ENCODE measurements at places on chromosomes 3 and 15.

DNA sequence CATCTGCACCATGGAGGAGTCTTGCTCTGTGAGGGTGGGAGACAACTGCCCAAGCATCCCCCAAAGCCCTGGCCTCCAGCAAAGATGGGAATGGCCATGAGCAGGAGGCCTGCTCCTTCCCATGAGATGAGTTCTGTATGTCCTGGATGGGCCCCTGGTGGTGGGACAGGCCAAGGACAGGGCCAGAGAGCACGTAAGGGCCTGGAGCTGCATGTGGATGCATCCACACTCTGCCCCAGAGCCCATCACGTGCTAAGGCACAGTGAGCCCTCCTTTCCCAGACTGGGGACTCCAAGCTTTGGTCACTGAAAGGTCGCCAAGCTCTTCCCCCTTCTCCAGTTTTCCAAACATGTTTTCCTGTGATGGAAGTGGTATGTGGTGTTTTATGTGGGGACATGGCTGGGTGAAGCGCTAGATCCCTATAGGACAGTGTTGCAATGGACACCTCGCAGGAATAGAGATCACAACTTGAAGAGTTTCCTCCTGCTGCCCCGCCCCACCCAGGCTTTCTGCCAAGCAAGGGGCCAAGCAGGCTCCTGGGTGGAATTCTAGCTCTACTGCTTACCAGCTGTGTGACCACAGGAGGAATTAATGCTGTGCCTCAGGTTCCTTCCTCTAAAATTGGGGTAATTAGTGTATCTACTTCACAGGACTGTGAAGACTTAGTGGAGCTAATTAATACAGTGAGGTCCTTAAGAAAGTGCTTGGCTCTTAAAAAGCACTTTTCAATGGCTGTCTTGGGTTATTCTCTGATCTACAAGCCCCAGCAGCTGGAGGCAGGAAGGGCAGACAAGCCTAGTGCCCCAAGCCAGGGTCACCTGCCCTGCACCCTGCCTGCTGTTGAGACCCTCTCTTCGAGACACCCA lies 106.4 kb upstream of the RPL32 start:
- DNase-seq, result no peak

DNA sequence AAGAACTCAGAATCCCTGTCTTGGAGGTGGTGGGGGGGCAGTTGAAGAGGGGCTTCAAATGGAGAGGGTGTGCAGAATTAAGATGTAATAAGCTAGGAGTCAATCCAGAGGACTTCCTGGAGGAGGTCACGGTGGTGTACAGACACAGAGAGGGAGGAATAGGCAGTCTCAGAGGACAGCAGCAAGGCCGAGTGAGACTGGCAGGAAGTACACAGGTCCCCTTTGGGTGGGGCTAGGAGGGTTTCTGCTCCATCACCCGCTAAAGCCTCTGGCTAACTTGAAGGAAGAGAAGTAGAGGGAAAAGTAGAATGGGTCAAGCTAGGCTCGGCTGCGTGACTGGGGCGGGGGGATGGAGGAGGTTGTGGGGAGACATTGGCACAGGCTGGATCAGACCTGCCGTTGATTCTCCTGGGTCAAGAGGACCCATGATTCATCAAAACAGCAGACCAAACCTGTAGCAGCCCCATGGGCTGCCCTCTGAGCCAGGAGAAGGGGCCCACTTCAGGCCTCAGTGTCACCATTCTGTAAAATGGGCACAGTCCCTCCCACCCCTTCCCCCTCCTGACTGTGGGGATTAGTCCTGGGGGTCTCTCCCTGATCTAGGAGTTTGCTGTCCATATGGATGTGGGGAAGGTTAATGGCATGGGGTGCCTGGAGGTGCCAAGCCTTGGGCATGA lies 16.9 kb downstream of the CSPG4 start:
- DNase-seq, result no peak

- DNase-seq, result peak; percentile 20
These were observed 703 bp downstream of the PEAK1 start for GRCh38 chr15:77418966-77419835.

- no peak for DNase-seq
These were observed 2.2 kb downstream of the CHRNB4 start for GRCh38 chr15:78638658-78639314.

- DNase-seq, result no peak
These were observed 22.1 kb upstream of the CRBN start for GRCh38 chr3:3201611-3202010.

GRCh38 chr3:55766753-55767152 lies 279.6 kb upstream of the WNT5A start:
- no peak for DNase-seq

GRCh38 chr3:12817343-12817710 lies 20.8 kb downstream of the CAND2 start:
- DNase-seq, result no peak

GRCh38 chr3:155871746-155872158 lies 1.3 kb downstream of the GMPS start:
- DNase-seq, result no peak

GRCh38 chr3:124033360-124034015 lies 41.6 kb upstream of the ROPN1 start:
- DNase-seq, result no peak

DNA sequence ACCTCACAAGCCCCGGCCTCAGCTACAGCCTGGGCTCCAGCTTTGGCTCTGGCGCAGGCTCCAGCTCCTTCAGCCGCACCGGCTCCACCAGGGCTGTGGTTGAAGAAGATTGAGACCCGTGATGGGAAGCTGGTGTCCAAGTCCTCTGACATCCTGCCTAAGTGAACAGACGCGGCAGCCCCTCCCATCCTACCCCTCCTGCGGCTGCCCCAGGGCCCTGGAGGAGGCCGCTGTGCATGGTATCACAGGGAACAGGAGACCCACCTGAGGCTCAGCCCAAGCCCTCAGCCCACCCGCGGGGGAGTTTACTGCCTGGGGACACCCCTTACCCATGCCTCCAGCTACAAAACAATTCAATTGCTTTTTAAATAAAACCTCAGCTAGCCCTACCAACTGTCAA lies 6.0 kb upstream of the LARP6 start:
- DNase-seq, result no peak

- no peak for DNase-seq
These were observed 296.6 kb downstream of the ZNF621 start for GRCh38 chr3:40821315-40821714.

DNA sequence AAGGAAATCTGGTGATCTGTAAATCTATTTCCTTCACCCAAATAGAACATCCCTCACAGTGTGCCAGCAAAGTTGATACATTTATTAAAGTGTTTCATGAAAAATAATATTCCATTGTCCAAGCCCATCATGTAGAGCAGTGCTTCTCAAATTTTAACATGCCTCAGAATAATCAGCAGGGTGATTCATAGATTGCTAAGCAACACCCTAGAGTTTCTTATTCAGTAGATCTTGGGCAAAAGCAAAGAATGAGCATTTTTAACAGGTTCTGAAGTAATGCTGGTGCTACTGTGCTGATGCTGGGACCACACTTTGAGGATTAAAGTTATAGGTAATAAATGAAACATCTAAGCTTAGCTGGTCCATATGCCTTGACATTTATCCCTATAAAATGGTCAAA lies 210.5 kb downstream of the ZIC4 start:
- DNase-seq, result no peak

DNA sequence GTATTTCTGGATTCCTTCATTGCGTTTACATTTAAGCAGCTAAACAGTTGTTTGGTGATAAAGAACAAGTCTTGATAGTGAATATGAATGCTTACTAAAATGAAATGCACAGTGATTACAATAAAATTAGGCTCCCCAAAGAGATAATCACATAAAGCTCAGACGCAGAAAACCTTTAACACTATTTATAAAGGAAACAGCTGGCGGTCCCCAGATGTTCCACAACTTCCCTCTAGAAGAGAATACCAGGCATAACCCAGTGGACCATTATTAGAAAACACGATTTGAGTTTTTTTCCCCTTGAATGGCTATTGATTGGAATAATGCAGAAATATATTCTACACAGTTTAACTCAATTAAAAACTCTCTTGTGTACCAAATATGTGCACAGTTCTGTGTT lies 573.2 kb downstream of the DIPK2A start:
- DNase-seq, result no peak

DNA sequence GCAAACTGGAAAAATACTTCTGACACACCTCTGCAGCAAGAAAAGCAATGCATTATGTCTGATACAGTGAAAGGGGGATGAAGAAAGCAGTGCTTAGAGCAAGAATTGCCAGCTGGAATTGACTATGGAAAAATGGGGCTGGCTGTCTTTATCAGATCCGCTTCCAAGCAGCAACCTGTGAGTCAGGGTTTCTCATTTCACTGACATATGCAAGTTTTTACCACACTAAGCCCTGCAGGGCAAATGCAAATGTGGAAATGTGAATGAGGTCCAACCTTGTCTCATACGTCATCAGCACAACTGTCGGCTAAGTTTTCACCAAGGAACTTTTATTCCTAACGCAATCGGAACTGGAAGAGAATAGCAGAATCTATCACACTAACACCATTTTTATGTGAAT lies 172.5 kb upstream of the GADL1 start:
- DNase-seq, result no peak

- no peak for DNase-seq
These were observed 107.1 kb upstream of the PTX3 start for GRCh38 chr3:157329551-157329950.

DNA sequence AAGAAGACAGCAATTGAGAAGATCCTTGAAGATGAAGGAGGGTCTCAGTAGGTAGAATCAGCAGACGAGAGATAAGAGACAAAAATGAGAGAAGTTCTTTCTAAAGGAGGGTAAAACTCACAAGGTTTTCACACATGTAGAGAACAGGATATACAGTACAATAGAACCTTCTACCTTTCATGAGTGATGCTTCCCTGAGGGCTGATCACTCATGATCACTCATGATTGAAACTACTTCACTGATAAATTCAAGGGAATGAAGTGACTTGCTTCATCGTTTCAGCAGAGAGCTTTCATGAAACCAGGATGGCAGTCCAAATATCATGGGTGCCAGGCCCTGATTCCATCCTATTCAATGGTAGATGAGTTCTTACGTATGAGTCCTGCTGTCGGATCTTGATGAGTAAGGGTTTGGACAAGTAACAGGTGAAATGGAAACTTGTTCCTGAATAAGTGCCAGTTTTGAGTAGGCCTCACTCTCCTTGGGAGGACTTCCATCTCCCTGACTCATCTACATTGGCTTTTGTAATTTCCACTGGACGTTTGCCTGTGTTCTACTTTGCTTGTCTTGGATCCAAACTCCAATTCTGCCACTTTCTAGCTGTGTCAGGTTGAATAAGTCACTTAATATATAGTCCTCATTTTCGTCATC lies 9.6 kb upstream of the CLDN16 start:
- no peak for DNase-seq

GRCh38 chr15:81334768-81335435 lies 11.0 kb upstream of the STARD5 start:
- DNase-seq, result no peak

DNA sequence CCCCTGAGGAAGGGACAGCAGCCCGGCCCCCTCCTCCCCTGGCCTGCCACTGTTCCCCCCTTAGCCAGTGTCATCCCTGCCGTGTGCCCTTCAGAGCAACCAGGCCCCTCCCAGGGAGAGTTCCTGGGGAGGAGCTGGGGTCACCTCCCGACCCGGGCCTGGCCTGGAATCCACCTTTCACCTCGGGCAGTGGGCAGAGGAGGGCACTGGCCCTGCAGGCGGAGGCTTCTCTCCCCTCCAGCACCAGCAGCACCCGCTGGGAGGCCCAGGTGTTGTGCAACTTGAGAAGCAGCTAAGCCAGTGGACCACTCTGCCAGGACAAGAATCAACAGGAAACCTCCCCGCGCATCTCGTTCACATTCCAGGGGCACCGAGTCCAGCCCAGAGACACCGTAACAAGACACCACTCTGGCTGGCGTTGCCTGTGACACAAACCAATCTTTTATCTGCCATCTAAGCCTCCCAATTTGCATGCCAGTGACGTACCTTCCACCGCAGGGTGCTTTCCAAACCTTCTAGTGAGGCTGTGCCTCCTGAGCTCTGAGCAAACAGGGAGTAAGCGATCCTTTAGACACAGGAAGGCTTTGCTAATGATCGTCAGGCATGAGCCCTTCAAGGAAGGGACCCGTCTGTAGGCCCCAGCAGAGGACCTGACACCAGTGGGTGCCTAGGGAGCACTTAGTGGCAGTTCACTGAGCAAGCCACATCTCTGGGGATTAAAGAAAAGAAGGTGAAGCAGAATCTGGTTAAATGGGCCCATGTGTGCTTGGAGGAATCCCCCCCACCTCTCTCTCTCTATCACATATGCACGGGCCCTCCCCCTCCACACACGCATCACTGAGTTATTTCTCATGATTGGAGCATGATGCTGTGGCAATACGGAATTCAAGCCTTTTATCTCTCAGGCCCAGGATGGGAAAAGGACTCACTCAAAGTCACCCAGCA lies 98.9 kb upstream of the TLE3 start:
- no peak for DNase-seq

DNA sequence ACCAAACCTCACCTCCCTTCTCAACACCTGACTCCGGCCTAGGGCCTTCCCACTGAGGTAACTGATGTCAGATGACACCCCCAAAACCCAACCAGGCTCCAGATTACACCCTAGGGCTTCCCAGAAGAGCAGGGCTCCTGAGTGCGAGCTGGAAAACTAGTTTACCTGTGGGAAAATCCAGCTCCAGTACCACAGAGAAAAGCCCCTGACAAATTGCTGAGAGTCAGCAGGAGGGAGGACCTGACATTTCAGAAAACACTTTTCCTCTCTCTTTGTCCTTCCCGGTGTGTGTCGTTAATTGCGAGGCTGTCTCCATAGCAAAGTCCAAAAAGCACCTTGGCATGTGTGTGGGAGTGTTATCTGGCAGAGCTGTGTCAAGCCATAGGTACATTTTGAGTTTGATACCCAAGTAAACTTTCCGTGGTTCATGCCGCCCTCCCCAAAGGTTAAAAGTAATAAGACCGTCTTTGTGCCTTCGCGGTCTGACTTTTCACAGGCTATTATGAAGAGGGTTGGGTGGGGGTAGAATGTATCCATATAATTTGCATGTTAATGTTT lies 79.8 kb upstream of the FNDC3B start:
- DNase-seq, result no peak

GRCh38 chr3:129683201-129683600 lies 76.7 kb upstream of the PLXND1 start:
- no peak for DNase-seq

DNA sequence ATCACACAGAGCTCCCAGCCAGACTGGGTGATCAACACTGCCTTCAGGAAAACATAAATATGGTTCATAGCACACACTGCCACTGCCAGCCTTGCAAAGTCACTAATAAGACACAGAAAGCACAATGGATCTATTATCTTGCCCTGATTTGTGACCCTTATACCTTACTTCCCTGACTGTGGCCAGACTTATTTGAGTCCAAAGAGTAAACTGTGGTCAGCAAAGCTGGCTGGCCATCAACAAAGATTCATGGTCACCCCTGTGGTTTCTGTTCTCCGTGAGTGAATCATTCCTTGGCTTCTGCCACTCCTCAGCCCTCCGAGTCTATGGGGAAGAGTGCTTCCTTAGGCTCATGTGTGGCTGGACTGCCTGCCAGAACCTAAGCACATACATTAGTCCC lies 437.7 kb downstream of the RAP2B start:
- no peak for DNase-seq

- no peak for DNase-seq
These were observed 32.7 kb downstream of the TRANK1 start for GRCh38 chr3:36911990-36912804.

Data from stimulated activated CD8-positive, alpha-beta memory T cell treated with anti-CD3 and anti-CD28 coated beads, Interleukin-7, amount 100 ng/mL, for 24 hours (primary cell).